Upper lobe of left lung (tissue), 6 donors: ENCODE measurements at places on chromosomes 11 and 22.
A peak's percentile ranks its signal among the peaks of the same experiment; 100 is the strongest.

DNA sequence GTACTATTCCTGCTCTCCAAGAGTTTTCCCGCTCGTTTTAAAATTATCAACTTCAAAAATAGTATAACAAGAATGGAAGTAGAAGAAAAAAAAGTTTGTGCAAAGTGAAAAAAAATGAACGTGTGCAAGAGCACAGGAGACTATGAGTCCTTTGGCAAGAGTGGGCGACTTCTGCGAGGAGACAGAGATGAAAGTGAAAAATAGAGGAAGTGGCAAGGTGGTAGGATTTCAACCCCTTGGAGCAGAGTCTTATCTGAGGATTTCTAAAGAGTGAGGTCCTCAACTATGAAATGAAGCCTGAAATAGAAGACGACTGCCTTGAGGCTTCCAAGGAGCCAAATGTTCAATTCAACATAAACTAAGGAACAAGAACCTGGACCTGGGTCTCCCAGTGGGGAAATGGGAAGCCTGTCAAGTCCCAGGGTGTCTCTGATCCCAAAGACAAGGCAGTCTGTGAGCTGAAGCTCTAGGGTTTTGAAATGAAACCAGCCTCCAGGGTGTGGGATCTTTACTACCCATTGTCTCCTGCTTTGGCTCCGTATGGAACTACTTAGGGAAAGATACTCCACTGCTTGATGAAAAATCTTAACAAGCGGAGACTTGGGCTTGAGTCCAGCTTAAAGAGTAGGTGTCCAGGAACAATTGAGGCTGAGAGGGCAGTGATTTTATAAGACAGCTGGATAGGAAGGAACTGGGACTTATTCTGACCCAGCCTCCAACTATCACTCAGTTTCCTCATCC lies 4.8 kb downstream of the P4HA3 start:
- H3K4me3 ChIP-seq = no peak overlapping the region
- H3K27ac ChIP-seq = no peak overlapping the region
- no peak for DNase-seq
- peaks cover 8% of the 10 kb centered on the region for H3K4me1 ChIP-seq
- H3K27me3 ChIP-seq = no peaks in the 10 kb centered on the region

- DNase-seq = no peak
- H3K4me1 ChIP-seq = no peaks in the 10 kb centered on the region
These were observed 35.2 kb downstream of the LRRC10B start for GRCh38 chr11:61543606-61544306.

GRCh38 chr11:69934861-69935494 lies 115.8 kb upstream of the FGF3 start:
- no peak overlapping the region for H3K4me3 ChIP-seq
- no peaks in the 10 kb centered on the region for H3K27me3 ChIP-seq
- no peak for DNase-seq
- H3K4me1 ChIP-seq = peaks cover 8% of the 10 kb centered on the region

GRCh38 chr11:62680825-62681240 lies 2.0 kb upstream of the UBXN1 start:
- no peaks in the 10 kb centered on the region for H3K27me3 ChIP-seq
- H3K4me3 ChIP-seq = no peak overlapping the region
- peaks cover 43% of the 10 kb centered on the region for H3K4me1 ChIP-seq
- H3K36me3 ChIP-seq = peaks cover 5% of the 10 kb centered on the region

DNA sequence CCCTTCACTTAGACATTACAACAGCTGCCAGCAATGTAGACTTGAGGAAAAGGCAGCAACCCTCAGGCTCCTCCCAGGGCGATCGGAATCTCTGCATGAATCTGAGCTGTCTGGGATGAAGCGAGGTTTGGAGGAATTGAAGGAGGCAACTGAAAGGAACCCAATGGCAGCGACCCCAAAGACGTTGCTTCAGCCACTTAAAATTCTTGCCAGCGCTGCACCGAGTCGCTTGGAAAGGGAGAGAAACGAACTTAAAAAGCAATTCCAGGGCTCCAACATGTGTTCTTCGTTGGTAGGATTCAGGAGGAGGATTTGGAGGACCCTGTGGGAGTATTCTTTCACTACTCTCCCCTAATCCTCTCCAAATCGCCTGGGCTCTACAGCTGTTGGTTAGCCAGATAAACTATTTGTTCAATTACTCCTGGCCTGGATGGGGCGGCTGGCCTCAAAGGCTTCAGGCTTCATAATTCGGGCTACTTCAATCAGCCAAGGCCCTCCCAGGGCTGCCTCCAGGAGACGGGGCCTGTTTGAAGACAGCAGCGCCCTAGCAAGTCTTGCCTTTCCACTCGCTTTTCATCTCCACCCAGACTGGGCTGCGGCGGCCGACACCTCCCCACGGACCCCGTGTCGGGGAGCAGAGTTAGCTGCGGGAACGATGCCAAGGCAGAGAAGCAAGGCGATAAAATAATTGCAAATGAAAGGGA lies 72.4 kb upstream of the TMEM45B start:
- no peak overlapping the region for H3K27ac ChIP-seq
- H3K4me3 ChIP-seq = no peak overlapping the region
- no peaks in the 10 kb centered on the region for H3K4me1 ChIP-seq

DNA sequence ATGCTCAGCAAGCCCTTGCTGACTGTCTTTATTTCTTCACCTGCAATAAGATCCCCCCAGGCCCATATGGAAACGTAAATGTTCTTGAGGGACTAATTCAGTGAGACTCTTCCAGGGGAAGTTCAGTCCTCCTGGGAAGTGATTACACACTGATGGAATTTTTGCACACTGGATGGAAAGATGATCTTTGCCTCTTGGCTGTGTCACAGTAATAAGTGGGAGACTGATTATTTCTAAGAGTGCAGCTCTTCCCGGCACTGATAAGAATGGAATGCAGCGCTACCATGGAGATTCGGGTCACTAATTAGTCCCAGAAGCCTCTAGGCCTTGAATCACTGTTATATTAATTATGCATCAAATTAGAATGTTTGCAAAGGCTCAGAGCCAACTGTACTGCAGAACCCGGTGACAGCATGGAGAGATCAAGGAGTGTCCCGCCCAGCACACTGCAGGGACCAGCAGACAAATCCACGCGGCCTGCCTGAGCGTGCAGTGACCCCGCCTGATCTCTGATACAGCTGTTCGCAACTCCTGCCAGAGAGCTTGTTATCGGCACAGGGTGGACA lies 178.3 kb downstream of the SNX19 start:
- H3K27me3 ChIP-seq = no peaks in the 10 kb centered on the region
- H3K36me3 ChIP-seq = no peaks in the 10 kb centered on the region
- H3K27ac ChIP-seq = no peak overlapping the region

DNA sequence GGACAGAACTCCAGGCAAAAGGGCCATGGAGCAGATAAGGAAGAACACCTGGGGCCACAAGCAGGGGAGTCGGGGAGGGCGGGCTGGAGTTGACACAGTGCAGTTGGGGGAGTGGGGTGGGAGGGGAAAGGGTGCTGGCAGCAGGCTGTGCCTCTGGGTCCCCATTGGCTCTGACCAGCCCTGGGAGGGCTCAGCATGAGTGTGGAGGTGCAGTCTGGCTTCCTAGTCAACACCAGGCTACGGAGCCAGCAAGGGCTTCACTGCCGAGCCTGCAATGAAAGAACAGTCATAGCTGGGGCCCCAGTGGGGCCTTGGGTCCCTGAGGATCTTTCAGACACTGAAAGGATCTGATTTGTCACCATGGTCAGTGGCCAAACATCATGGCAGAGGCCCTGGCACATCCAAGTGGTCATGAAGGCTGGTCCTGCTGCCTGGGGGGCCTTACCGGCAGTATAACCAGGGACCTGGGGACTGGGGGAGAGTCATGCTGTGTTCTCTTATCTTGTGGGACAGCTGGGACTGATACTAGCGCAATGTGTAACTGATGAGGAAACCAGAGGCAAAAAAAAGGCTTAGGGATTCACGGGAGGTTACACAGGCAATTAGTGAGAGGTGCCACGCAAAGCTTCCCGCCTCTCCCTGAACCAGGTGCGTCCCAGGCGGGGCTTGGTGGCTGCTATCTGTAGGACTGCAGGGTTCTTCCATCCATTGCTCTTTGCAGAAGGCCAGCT lies 11.6 kb downstream of the SLC37A2 start:
- no peaks in the 10 kb centered on the region for H3K27me3 ChIP-seq
- DNase-seq = no peak
- no peak overlapping the region for H3K27ac ChIP-seq
- no peaks in the 10 kb centered on the region for H3K36me3 ChIP-seq
- peaks cover 2% of the 10 kb centered on the region for H3K4me1 ChIP-seq

DNA sequence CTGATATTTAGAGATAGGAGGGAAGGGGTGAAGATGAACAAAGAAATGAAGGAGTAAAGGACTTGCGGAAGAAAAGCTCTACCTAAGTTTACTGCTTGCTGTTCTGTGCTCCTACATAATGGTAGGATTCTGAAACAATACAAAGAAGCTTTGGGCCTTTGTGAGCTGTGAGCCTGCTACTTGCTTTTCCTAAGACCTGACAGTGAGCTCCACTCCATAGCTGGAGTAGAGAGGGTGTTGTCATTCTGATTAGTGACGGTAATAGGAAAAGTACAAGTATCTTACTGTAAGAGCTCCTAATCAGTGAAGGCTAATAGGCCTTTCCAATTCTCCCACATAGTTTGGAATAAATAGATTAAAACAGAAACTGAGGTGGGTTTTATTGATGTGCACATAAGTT lies 75.9 kb downstream of the PARVA start:
- no peak for DNase-seq
- H3K4me1 ChIP-seq = no peaks in the 10 kb centered on the region
- no peak overlapping the region for H3K27ac ChIP-seq

DNA sequence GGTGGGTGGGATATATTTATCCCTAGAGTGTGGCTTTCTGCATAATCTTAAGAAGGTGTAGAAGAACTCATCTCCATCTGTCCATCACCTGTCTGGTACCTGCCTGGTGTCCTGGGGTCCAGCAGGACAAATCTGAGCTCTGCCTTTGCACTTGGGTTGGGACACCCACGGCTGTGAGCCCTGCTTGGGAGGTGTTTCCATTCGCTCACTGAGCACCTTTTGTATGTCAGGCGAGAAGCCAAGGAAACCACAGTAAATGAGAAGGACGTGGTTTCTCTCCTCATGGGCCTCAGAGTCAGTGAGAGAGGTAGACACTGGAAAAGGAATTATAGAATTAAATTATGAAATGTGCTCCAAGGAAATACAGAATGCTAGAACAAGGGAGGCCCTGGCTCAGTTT lies 555.9 kb downstream of the MIAT start:
- peaks cover 13% of the 10 kb centered on the region for H3K4me1 ChIP-seq
- H3K27me3 ChIP-seq = no peaks in the 10 kb centered on the region
- DNase-seq = no peak
- H3K4me3 ChIP-seq = no peak overlapping the region
- no peaks in the 10 kb centered on the region for H3K36me3 ChIP-seq
- H3K27ac ChIP-seq = peak overlapping the region; percentile 1

- H3K4me1 ChIP-seq = no peaks in the 10 kb centered on the region
- H3K27ac ChIP-seq = no peak overlapping the region
- H3K27me3 ChIP-seq = no peaks in the 10 kb centered on the region
- no peak overlapping the region for H3K4me3 ChIP-seq
These were observed 558.4 kb downstream of the METTL15 start for GRCh38 chr11:28666632-28667031.

GRCh38 chr11:115249061-115249578 lies 255.1 kb downstream of the CADM1 start:
- no peak overlapping the region for H3K27ac ChIP-seq
- no peak for DNase-seq
- H3K36me3 ChIP-seq = no peaks in the 10 kb centered on the region
- H3K4me3 ChIP-seq = no peak overlapping the region
- H3K27me3 ChIP-seq = no peaks in the 10 kb centered on the region
- no peaks in the 10 kb centered on the region for H3K4me1 ChIP-seq
